ENCODE measurements at places on chromosomes 4 and X. TPM values are rescaled to one million over a fixed set of nuclear protein-coding genes. Genes with fewer than 3 reads are reported as not detected.

Gene ADH1A
- not detected for total RNA-seq

Gene GRPR
- total RNA-seq, result not detected

Gene MAGEB16
- not detected for total RNA-seq

Gene TMPRSS11E
- not detected for total RNA-seq

Gene FAM9B
- total RNA-seq, result 0.42 TPM

Gene PHEX
- 0.25 TPM for total RNA-seq

Gene IGBP1
- 39.4 TPM for total RNA-seq

Gene UCP1
- total RNA-seq, result not detected

Gene MTTP
- total RNA-seq, result not detected

Gene JCHAIN
- 1.6 TPM for total RNA-seq

Gene PPP3CA
- 73.1 TPM for total RNA-seq

Gene PRRG3
- total RNA-seq, result not detected

Gene PRSS48
- total RNA-seq, result not detected

Gene MAGEA1
- total RNA-seq, result not detected

Gene ARHGAP10
- total RNA-seq, result 28.7 TPM

Gene SHROOM2
- not detected for total RNA-seq

Gene RNF175
- total RNA-seq, result not detected

Gene SLC9B2
- 22.4 TPM for total RNA-seq

Gene FAAH2
- 1.6 TPM for total RNA-seq

Gene CTAG1B
- not detected for total RNA-seq

Gene FGF2
- total RNA-seq, result not detected

Gene GPR50
- total RNA-seq, result not detected

Gene SRPX
- total RNA-seq, result not detected

Gene PITX2
- not detected for total RNA-seq

Gene ARX
- not detected for total RNA-seq

Gene ATP2B3
- not detected for total RNA-seq

Gene ARHGAP24
- 1.7 TPM for total RNA-seq

Gene LYAR
- 42.9 TPM for total RNA-seq

Gene GABRE
- not detected for total RNA-seq

Gene PPM1K
- total RNA-seq, result 74.3 TPM

Gene ACE2
- not detected for total RNA-seq

Gene MMGT1
- total RNA-seq, result 18.2 TPM

Gene EXOC1L
- total RNA-seq, result not detected

Gene DRD5
- not detected for total RNA-seq

Gene VGLL1
- total RNA-seq, result not detected

Gene NAP1L3
- 1.4 TPM for total RNA-seq

Gene ARR3
- total RNA-seq, result not detected

Gene CXCL1
- not detected for total RNA-seq

Gene VCX2
- not detected for total RNA-seq

Gene SLC6A14
- not detected for total RNA-seq

Gene ZCCHC12
- total RNA-seq, result not detected

All from natural killer cell (primary cell).